ENCODE measurements at places on chromosomes 4 and X.

GRCh38 chrX:38678821-38679220 lies 117.5 kb downstream of the TSPAN7 start:
- no peak for DNase-seq

GRCh38 chr4:114304567-114304966 lies 294.0 kb upstream of the UGT8 start:
- no peak for DNase-seq

- no peak for DNase-seq
Observed at GRCh38 chr4:119237201-119237600, 24.7 kb downstream of the USP53 start.

DNA sequence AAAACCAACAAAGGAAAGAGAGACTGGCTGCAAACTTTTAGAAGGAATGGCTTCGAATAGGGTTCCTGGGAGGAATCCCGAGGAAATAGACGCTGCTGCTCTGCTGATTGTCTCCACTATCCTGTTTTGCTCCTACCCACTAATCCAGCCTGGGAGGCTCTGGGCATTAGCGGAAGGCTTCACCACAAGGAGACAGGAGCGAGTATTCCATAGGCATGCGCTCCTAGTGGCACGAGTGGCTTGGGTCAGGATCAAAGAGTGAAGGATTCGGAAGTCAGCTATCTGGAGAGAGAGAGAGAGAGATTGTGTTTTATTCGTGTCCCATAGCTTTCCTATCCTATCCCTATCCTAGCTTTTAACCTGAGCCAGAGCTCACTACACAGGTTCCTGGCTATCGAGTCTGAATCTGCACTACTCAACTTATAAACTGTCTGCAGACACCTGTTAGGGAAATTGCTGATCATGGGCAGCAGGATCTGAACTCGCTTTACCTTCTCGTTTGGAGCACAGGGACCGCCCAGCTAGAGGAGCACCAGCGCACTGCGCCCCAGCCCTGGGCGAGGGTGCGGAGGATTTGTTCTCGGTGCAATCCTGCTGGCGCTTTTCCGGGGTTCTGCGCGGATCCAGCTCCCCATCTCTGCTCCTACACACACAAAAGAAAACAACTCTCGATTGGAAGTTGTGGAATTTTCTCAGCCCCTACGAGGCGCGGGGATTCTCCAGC lies 740 bp upstream of the NPY2R start:
- no peak for DNase-seq

GRCh38 chrX:18410038-18410437 lies 15.4 kb upstream of the CDKL5 start:
- DNase-seq, result no peak

DNA sequence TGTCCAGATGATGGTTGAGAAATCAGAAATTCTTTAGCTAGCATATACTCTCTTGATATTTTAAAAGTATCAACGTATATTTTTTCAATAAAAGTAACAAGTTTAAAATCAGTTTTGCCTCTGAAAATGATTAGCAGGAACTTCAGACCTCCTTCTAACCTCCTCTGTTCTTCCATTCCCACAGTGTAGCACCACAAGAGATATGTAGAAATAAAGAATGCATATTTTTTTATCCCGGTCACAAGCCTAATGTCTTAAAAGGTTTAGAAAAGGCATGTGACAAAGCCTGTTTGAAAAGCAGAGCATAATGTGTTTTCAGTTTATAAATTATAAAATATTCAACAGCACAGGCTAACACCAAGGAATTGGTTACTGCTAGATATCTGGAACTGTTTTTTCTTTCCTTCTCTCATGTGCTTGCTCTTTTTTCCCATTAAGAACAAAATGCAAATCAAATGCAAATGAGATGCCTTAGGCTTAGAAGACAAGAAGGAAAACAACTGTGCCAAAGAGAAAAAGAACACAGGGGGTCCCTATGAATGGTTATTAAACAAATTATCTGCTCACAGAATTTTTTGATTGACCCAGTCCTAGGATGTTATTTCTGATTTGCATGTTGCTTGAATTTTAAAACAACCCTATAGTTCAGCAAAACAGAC lies 351.7 kb upstream of the FAM241A start:
- no peak for DNase-seq

DNA sequence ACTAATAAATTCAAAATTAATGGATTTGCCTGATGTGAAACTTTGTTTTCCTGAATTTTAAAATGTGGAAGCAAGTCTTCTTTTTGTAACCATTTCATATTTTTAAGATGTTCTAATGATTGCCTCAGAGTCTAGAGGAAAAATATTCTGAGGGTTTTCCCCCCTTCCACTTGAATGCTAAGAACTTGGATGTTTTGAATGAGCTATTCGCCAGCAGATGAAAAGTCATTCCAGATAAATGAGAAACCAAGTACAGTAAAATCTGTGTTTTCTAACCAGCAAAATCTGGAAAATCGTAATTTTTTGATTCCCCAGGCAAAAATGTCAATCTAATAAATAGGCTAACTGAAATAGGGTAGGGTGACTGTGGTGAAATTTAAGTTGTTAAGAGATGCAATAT lies 45.6 kb downstream of the SLIT2 start:
- no peak for DNase-seq

DNA sequence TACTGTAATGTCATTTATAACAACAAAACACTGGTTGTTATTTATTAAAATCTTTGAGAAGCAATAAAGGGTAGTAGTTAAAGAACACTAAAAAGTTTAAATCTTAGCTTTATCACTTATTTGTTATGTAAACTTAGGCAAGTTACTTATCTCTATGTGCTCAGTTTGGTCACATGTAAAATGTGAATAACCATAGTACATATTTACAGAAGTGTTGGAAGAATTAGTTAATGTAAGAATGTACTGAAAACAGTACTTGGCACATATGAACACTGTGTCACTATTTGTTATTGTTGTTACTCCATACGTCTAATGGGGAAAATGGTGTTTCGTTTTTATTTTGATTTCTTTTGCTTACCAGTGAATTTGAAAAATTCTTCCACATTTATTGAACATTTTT lies 9.1 kb downstream of the NEK1 start:
- no peak for DNase-seq

DNA sequence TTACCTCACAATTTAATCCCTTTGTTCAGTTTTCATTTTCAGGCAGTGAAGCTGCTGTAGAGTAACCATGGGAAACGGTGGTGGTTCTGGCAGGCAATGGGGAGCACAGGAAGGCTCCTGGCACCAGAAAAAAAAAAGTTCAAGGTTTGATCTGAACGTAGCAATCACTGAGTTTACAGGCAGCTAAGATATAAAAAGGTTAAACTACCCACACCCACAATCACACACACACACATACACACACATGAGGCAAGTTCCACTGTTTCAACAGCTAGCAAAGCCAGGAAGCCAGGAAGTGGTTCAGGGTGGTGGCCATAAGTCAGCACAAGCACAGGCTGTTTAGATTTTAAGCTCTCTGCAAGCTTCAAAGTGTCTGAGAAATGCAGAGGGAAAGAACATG lies at the start of gene SULT1B1:
Gene SULT1B1, minus strand, starts transcription at position 166 of the 400 bp plus-strand sequence. CDS start 5,403 bp downstream, outside the sequence.
- no peak for DNase-seq

GRCh38 chr4:159252491-159252890 lies 149.6 kb downstream of the RAPGEF2 start:
- DNase-seq, result no peak

DNA sequence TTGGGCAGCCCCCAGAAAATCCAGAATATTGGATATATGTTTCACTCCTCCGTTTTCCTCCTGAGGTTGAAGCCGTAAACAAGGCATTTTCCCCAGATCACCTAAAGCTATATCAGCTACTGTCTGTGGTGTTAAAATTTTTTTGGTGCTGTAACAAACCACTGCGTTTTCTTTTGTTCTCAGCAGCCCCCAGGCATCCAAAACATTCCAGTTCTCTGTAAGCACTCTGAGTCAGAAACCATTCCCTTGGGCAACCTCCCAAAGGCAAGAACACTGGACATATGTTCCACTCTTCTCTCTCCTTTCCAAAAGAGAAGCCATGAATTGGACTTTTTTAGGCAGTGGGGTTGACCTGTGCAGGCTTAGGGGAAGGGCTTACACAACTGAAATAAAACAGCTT lies 310.9 kb downstream of the MID1IP1 start:
- DNase-seq, result no peak

DNA sequence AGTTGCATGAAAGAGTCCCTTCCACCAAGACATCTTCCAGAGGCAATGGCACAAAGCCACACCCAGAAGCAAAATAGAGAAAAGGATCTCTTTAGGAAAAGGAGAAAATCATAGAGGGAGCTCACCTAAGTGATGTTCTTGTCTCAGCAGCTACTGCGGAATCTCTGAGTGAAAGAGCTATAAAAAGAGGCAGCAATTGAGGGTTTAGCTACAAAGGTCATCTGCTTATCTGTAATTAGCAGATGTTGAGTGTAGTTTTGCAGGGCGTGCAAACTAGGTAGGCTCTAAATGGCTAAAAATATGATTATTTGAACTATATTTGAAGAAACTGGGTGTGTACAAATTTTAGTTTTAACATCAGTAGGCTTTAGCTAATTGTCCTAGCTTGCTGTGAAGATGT lies 276.0 kb downstream of the HS3ST1 start:
- no peak for DNase-seq

DNA sequence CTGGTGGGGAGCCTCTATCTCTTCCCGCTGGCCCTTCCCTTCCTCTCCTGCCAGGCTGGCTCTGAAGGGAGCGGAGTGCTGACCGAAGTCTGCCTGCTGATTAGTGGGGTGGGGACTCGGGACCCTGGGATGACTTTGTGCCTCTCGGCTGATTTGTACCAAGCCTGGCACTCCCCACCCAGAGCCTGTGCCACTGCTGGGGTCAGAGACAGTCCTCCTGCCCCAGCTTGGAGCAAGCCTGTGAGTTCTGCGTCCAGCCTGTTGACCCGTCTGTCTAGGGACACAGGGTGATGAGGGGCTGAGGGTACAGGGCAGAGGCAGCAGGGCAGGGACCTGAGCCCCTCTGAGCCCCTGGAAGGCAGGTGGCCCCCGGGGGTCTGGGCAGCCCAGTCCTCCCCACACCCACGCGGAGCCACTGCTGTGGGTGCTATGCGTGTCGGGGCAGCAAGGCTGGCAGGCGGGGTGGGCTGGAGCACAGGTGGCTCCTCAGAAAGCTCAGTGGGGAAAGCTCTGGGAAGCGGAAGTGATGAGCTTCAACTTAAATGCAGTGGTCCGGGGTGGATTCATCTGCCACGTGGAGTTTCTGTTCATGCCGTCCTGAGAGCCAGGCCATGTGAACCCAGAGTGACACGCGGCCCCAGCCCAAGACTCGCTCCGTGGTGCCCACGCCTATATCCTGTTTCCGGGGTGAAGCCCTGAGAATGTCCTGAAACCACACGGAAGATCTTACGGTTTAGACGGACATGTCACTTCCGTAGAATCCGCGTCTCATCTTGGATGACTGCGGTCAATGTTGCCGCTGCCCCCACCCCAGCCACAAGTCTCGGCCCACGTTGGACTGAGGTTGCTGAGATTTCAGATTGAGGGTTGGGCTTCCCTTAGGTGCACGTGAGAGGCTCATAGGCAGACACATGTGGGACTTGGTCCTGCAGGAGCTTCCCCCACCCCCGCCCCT lies 21.1 kb upstream of the UVSSA start:
- no peak for DNase-seq

- DNase-seq, result no peak
Observed at GRCh38 chrX:118345045-118345463, 852 bp upstream of the WDR44 start.

- no peak for DNase-seq
Observed at GRCh38 chrX:142186103-142186502, 19.0 kb downstream of the MAGEC2 start.

- DNase-seq, result no peak
Observed at GRCh38 chr4:98516441-98517217, 141.8 kb downstream of the TSPAN5 start.

DNA sequence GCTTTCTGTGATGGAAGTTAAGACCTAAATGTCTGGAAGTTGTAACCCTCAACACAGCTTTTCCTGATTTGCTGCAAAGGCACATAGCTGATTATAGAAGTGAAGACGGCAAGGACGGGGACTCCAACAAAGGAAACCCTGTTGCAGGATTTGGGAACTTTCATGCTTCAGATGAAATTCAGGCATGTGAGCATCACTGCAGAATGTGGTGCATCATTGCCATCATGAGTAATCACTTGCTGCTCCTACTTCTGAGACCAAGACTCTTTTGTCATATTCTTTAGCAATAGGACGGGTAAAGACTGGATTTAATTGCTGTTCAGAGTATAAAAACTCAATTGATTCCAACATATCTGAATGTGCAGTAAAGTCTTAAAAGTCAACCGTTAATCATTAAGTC lies 35.8 kb downstream of the YIPF6 start:
- DNase-seq, result no peak

GRCh38 chr4:151688003-151688784 lies 72.6 kb downstream of the GATB start:
- DNase-seq, result no peak

DNA sequence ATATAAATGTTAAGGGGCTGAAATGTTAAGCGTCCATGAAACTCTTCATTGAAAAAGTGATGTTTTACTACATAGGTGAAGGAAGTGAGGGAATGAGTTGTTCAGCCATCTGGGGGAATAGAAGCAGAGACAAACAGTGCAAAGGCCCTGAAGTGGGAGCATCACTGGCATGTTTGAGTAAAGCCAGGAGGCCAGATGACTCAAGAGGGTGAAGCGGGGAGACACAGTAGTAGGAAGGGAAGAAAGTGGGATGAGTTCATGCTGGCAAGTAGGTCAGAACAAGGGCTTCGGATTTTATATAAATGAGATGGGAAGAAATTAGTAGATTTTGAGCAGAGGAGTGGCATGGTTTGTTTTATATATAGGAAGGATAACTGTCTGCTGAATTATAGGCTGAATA lies 112.5 kb upstream of the MAP9 start:
- no peak for DNase-seq

DNA sequence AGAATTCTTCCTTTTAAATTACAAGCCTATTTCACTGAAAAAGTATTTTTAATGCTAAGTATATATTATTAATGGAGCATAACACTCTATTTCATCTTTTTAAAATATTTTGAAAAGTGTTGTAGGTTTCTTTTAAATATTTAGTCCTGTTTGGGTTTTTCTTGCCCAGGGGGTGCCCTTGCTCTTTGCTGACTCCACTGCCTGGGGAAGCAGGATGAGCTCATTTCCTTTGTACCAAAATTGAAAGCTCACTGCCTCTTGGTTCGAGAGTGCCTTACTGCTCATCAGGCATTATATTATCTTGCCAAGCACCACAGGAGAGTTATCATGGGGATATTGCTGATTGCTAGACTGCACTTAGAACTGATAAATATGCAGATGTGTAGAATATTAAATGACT lies 819.2 kb downstream of the PCDH18 start:
- no peak for DNase-seq

DNA sequence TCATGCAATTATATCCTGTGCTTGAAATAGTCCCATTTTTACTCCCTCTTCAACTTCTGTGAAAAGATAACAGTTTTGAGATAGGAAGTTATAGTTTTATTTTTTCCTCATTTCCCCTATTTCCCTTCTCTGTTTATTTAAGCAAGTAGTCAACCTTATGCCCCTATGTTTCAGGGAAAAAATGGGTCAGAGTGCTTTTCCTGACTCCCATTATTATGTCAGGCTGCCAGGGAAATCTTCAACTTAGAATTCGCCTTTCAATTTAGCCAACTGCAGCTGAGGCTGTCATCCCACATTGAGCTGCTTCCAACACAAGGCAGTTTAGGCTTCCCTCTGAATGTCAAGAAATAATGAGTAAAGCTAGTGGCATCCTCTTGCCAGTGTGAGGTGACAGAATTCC lies 42.3 kb downstream of the NXT2 start:
- no peak for DNase-seq
